ENCODE measurements at places on chromosomes 12 and 14.

DNA sequence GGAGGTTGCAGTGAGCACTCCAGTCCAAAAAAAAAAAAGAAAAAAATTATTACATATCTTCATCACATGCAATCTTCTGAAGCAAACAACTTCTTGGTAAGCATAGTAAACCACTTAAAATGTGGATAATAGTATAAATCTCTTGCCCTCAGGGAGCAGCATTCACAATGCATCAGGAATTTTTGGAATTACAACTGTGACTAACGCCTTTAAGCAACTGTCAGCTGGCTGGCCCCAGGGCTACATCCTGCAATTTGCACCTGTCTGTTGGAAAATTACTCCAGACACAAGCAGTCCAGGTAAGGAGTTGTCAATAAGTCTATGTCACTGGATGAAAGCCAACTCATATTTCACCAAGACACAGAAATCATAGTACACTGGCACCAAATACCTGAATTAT is 5.5 kb upstream of the SLC7A7 start:
- DNase-seq = no peak

DNA sequence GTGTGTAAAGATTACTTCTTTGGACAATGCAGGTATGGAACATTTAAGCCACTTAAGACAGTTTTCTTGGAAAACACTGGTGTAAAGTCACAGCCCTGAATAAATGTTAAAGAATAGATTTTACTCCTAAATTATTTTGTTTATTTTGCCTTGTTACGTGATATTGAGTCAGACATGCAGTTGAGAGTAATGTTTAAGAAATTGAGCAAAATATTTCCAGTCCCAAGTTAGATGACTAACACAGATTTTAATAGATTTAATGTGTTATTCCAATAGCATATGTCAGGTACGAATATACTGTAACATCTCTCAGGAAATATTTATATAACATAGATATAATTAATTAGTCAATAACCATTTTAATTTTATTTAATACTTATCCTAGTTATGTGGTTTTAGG is 1361.7 kb downstream of the FSCB start:
- DNase-seq = no peak

- no peak for DNase-seq
Measured at GRCh38 chr14:99198746-99199502, 73.1 kb downstream of the BCL11B start.

- DNase-seq = no peak
Measured at GRCh38 chr12:10967409-10967808, 19.3 kb downstream of the TAS2R50 start.

DNA sequence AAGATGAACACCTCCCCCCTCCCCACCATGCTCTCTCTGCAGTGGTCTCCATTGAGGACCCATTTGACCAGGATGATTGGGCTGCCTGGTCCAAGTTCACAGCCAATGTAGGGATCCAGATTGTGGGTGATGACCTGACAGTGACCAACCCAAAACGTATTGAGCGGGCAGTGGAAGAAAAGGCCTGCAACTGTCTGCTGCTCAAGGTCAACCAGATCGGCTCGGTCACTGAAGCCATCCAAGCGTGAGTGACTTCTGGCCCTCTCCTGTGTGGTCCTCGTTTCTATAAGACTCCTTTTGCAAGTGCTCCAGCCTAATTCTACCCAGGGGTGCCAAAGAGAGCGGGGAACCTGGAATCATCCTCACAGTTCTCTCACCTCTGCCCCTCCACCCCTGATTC is 6.2 kb upstream of the ATN1 start:
- DNase-seq = no peak

DNA sequence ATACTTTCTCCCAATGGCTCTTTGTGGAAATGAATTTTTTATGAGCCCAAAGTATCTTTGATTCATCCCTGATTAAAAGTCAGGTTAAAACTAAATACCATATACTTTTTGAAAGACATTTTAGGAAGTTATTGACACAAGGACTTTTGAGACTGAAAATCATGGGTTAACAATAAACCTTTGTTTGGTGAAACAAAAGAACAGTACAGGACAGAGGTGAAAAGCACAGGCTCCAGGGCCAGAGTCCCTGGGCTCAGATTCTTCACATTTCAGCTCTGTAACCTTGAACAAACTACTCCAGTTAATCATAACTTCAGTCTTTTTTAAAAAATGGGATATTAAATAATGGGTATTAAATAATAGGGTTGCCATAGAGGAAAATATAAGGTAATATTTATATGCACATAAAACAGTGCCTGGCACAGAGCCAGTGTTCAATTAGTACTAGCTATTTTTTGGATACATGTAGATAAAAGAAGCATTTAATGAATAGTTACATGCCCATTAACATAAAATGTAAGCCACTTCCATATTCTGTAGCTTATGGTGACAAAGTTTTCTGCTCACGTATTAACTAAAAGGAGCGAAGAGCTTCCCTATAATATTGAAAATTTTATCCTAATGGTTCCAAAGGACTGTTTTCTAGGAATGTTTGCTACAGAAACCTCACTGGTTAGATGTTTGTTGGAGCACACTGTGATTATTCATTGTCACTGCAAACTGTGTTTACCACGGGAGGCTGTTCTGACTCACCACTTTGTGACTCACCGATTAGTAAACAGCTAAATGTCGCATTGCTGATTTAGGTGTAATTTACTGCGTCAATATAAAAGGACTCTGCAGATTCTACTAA is 255.4 kb downstream of the DAD1 start:
- DNase-seq = no peak

DNA sequence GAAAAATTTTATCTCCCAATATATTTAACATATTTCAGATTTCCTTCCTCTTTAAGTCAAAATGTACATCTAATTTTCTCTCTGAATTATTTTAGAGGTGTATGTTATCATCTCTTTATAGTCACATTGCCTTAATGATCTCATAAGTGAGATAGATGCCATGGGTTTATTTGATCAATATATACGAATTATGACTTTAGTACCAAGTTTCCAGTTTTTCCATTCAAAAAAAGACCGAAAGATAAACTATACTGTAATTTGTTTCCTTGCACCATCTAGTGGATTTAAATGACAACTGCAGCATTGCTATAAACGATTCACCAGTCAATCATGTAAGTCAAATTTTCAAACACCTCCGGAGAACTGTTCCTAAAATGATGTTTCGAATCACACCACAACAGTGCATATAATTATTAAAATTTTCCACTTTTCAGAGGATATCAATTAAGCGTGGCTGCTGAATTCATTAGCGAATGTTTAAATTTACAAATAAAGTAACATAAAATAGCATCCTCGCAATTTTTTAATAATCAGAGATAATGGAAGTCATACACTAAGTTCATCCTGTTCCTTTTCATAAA is 419 bp upstream of the ATXN7L3B start:
- DNase-seq = no peak

GRCh38 chr12:52879394-52880351 is 25.2 kb downstream of the KRT8 start:
- peak; percentile 38 for DNase-seq

DNA sequence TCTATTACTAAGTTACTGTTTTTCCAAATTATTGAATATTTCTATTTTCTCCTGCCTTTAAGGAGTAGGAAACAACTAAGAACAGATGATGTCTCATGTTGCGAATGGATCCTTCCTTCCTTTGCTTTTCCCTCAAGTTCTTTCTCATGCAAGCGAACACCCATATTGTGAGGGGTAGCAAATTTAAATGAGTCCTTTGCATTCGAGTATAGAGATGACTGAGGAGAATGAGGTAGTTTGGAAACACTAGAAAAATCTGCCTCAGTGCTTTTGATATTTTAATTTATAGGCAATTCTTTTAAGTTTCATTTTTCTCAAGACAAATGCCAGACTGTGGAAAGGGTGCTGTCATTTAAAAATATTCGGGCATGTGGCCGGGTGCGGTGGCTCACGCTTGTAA is 56.1 kb downstream of the TRAF3 start:
- DNase-seq = no peak

DNA sequence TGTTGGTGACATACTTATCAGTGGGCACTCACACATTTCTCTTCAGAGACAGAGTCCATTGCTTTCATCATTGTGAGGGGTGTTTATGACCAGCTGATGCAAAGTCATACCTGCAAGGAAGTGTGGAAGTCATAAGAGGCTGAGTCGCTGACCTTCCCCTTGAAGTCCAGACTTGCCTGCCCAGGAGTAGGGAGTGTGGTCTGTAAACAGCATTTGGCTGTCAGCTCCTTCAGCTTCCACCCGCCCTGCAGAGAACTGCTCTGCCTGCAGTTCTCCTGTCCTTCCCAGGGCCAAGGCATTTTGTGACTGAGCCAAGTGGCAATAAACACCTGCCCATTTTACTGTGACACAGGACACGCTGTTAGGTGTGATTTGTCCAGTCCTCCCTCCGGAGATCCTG is 801.3 kb downstream of the BCL11B start:
- DNase-seq = no peak

DNA sequence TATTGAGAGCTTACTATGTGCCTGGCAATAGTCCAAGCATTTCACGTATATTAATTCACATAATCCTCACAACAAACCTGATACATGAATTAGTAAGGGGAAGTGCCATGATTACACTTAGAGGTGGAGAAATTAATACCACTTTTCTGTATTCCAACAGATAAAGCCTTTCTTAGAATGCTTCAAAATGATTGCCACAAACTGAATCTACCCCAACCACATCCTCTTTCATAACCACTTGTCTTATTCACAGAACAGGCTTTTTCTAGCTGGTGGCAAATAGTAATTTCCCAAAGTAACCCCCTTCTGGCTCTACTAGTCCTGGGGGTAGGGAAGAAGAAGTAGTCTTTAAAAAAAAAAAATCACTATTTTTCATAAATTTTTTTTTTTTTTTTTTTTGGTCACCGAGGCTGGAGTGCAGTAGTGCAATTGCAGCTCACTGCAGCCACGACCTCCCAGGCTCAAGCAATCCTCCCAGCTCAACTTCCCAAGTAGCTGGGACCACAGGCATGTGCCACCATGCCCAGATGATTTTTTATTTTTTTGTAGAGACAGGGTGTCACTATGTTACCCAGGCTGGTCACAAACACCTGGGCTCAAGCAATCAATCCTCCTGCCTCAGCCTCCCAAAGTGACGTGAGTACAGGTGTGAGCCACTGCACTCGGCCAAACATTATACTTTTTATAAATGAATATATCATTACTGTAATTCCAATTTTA is 59.0 kb upstream of the ARID2 start:
- no peak for DNase-seq

DNA sequence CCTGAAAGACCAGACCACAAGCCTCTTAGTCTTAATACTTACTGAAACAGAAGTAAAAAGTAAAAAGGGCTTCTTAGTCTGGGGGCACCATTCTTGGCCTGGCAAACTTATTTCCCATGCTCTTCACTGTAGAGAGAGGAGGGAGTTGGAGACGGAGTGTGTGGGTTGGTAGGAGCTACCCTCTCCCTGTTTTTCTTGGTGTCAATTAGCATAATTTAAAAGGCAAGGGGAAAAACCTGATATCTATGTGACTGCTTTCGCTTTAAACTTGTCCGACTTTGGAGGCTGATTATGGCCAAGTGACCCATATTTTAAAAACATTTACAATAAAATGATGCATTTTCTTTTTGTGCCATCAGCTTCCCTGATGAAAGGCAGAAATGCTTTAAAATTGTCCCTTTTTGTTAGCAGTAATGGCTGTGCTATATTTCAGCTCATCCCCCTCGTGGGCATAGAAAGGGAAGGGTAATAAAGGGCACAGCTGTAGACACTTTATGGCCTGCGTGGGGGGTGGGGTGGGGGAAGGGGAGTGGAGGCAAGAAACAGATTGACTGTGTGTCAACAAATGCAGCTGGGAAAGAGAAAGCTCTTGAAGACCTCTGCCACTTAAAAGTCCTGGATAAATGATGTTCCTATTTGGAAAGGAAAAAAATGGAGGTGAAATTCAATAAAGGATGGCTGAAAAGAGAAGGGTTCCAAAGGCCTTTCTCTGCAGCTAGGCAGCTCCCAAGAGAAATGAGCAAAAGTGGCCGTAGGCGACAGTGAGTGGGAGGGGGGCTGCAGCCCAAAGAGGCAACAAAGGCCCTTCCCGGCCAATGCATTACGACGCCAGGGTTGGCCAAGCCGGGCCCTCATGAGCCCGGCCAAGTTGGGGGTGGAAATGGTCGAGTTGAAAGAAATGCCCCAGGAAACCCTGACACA is 57.5 kb upstream of the TMEM263 start:
- no peak for DNase-seq

DNA sequence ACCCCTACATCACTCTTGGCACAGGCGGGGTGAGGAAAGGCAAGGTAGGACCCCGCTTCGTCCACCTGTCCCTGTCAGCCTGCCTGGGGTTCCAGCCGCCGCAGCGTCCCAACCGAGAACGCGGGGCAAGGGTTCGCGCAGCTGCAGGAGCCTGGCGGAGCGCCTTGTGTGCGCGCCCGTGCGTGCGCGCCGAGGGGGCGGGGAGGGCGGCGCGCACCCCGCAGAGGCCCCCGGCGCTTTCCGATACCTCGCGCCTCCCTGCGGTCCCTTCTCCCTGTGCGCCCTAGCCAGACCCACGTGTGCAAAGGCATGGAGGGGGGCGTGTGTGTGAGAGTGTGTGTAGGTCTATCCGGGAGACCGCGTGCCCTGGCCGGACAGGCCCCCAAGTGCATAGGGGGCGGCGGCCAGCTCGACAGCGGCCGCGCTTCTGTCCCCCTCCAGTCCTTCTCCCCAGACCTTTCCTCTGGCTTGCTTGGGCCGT is 122.4 kb downstream of the TSPAN9 start:
- no peak for DNase-seq

GRCh38 chr12:16844875-16845274 is 238.9 kb upstream of the LMO3 start:
- no peak for DNase-seq

- DNase-seq = no peak
Measured at GRCh38 chr12:9065607-9065856, 50.2 kb downstream of the A2M start.

DNA sequence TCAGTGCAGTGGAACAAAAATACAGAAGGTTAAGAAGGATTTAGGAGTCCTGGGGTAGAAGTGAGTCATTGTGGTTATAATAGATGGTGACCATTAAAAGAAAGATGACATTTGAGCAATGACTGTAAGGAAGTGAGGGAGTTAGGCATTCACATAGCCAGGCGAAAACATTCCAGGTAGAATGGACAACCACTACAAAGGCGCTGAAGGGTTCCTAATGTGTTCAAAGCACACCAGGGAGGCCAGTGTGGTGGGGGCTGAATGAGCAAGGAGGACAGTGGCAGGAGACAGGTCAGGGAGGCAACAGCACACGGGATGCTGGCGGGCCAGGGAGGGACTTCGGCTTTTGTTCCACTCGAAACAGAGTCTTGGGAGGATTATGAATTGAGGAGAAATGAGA is 129.9 kb downstream of the NPAS3 start:
- no peak for DNase-seq

DNA sequence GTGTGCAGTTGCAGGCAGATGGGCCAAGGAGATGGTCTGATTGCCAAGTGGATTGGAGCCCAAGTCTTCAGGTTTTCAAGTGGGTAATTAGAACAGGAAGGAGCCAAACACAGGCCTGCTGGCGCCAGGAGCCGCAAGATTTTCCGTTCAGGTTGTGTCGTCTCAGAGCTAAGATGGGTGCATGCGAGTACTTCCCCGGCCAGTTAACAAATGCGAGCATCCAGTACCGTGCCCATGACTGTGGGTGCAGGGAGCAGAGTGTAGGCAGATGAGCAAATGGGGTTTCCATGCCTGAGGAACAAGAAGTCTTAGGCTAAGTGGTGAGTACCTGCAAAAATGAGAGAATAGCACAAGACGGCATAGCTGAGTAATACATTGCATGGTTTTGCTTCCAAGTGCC is 90.5 kb downstream of the CHST11 start:
- DNase-seq = no peak

All from effector CD4-positive, alpha-beta T cell (primary cell).